ENCODE measurements at places on chromosomes 4 and X. TPM values are rescaled to one million over a fixed set of nuclear protein-coding genes. Genes with fewer than 3 reads are reported as not detected.
A peak's percentile ranks its signal among the peaks of the same experiment; 100 is the strongest.

DNA sequence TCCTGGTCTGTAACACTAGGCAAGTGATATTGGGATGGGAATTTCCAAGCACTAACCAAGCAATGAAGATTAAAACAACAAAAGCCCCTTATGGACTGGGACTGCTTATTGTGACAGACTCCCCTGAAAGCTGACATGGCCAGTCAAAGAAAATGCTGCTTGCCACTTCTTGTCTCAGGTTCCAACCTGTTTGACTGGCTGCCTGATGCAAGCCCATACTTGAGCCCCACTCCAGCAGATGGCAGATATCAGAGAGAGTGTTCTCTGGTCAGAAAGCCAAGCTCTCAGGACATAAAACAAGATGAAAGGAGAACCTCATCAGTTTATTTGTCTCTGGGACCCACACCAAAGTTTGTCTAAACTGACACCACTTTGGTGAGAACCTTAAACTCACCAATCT is 15.5 kb upstream of the IGBP1 start:
- H3K27ac ChIP-seq, result no peak overlapping the region
- H3K36me3 ChIP-seq, result no peaks in the 10 kb centered on the region
- H3K4me1 ChIP-seq, result no peaks in the 10 kb centered on the region

ZNF182 gene
- total RNA-seq, result 7.8 TPM

TMPRSS11A gene
- total RNA-seq, result not detected

DNA sequence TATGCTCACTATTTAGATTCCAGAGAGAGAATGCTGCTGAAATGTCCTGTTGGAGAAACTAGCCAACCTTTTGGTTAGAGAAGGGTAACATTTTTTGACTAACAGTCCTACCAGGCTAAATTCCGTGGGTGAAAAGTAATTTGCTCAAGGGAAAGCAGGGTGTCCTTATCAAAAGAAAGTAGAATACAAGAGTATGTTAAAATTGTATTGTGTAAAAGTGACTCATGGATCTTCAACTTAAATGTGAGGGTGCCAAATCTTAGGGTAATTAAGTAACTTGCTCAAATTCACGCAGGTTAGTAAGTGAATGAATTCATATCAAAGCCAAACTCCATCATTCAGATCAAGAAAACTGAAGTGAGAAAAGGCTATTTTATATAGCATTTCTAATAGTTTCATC is 81.7 kb downstream of the PCDH7 start:
- H3K4me1 ChIP-seq, result no peaks in the 10 kb centered on the region
- H3K27ac ChIP-seq, result peak overlapping the region; percentile 49
- H3K36me3 ChIP-seq, result no peaks in the 10 kb centered on the region
- no peak for DNase-seq

GRCh38 chr4:4734425-4734824 is 125.0 kb upstream of the MSX1 start:
- no peaks in the 10 kb centered on the region for H3K4me1 ChIP-seq
- no peak for DNase-seq
- H3K27me3 ChIP-seq, result no peaks in the 10 kb centered on the region
- no peaks in the 10 kb centered on the region for H3K36me3 ChIP-seq
- H3K4me3 ChIP-seq, result no peak overlapping the region
- no peak overlapping the region for H3K27ac ChIP-seq

KLB gene
- total RNA-seq, result not detected

TSPAN7 gene
- total RNA-seq, result 55.2 TPM

GRCh38 chr4:85067342-85067741 is 100.9 kb upstream of the WDFY3 start:
- H3K36me3 ChIP-seq, result no peaks in the 10 kb centered on the region
- H3K4me3 ChIP-seq, result no peak overlapping the region
- no peaks in the 10 kb centered on the region for H3K27me3 ChIP-seq

- H3K4me3 ChIP-seq, result peak overlapping the region; percentile 92
- peak overlapping the region; percentile 99 for H3K27ac ChIP-seq
- no peaks in the 10 kb centered on the region for H3K36me3 ChIP-seq
- H3K27me3 ChIP-seq, result no peaks in the 10 kb centered on the region
- no peak for DNase-seq
Observed at GRCh38 chr4:15652191-15652590, 3.0 kb downstream of the FBXL5 start.

GRCh38 chr4:18192901-18193300 is 171.3 kb upstream of the LCORL start:
- H3K36me3 ChIP-seq, result no peaks in the 10 kb centered on the region
- no peaks in the 10 kb centered on the region for H3K27me3 ChIP-seq
- H3K4me1 ChIP-seq, result no peaks in the 10 kb centered on the region
- no peak for DNase-seq

TMPRSS11F gene
- not detected for total RNA-seq

- H3K4me1 ChIP-seq, result peaks cover 27% of the 10 kb centered on the region
- H3K4me3 ChIP-seq, result peak overlapping the region; percentile 3
- no peaks in the 10 kb centered on the region for H3K36me3 ChIP-seq
Observed at GRCh38 chr4:83219344-83220331, 65.0 kb downstream of the COQ2 start.

- no peak overlapping the region for H3K27ac ChIP-seq
- H3K36me3 ChIP-seq, result no peaks in the 10 kb centered on the region
- H3K4me3 ChIP-seq, result no peak overlapping the region
- no peaks in the 10 kb centered on the region for H3K27me3 ChIP-seq
- DNase-seq, result no peak
- no peaks in the 10 kb centered on the region for H3K4me1 ChIP-seq
Observed at GRCh38 chr4:186669735-186670134, 53.9 kb downstream of the FAT1 start.
